ENCODE measurements at places on chromosomes 2 and 18.

DNA sequence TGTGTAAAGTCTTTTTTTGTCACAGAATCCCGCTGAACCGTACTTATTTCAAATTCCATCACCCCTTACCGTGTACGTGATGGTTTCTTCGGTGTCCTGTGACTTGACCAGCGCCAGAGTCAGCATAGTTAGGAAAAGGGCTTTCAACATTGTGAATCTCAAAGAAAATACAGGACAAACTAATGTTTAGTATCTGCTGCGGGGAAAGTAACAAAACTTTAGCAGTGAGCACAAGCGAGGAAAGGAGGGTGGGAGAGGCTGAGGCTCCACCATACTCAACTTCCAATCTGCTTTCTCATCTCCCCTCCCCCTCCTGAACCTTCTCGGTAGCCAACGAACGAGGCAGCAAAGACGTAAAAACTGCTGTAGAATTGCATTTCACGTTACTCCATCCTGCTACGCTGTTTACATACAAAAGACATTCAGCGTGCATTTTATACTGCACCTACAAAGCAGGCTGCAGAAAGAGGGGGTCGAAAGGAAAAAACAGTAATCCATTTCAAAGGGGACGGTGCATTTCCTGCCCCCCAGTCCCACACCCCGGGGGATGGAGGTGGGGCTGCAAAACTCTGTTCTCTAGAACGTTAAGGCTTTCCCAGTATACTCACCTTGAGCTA is 1.2 kb downstream of the EFEMP1 start:
- DNase-seq: no peak

DNA sequence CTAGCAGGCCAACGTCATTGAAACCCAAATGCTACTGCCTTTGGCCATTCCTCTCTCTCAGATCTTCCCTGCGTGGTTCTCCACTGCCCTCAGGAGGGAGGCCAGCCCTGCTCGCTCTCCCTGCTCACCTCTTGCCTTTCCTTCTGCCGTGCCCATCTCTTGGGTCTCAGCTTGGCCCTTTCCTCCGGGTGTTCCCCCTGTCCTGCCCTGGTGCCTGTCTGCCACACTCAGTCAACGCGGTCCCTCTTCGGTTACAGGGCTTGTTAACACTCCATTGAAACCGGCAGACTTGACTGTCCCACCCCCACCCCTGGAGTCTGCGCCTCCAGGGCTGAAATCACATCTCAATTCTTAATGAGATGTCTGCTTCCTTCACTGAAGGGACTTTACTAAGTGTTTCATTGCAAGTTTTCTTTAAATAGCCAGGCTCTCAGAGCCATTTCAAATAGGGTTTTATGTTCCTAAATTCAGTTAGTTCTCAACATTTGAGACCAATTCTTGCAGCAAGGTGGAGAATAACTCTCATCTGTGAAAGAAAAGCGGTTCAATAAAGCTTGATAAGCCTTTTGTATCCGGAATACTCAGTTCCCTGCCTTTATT is 237.6 kb downstream of the DYSF start:
- DNase-seq: no peak

GRCh38 chr2:137154946-137155345 is 389.6 kb downstream of the THSD7B start:
- DNase-seq: no peak

GRCh38 chr2:144493027-144493809 is 26.7 kb downstream of the ZEB2 start:
- DNase-seq: no peak

- no peak for DNase-seq
Measured at GRCh38 chr18:61887838-61888237, 5.0 kb downstream of the RNF152 start.

GRCh38 chr2:88281302-88282217 is 111.4 kb downstream of the THNSL2 start:
- no peak for DNase-seq

GRCh38 chr2:66434679-66435548 is at the start of gene MEIS1:
MEIS1 (plus strand) TSS chr2:66435125; CDS start chr2:66435857, 732 bp downstream.
- DNase-seq: peak; percentile 88

GRCh38 chr2:95074663-95075439 is 46.8 kb downstream of the MRPS5 start:
- no peak for DNase-seq

DNA sequence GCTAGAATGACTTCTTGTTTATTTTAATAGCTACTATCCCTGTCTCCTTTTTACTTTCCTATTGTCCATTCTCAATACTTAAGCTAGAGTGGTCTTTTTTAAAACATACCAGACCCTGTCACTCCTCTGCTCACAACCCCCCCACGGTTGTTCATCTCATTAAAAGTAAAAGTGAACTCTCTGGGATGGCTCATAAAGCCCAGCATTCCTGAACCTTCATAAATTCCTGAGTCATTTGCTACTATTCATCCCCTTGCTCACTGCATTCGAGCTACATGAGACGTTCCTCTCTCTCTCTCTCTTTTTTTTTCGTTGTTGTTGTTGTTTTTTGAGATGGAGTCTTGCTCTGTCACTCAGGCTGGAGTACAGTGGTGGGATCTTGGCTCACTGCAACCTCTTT is 148.7 kb upstream of the DSEL start:
- DNase-seq: no peak

DNA sequence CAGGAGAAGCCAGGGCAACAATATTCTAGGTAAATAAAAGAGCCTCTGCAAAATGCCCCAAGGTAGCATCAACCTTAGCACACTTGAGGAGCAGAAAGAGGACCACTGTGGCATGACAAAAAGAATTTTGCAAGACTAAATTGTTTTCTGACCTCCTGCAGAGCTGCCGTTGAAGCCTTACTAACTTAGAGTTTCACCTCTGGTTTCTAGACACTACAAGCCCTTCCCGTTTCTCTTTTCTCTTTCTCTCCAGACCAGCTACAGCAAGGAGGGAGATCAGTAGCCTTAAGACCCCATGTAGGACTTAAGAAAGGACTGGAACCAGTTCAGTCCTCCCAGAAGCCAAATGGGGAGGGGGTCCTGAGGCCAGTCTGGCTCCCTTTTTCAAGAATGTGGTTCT is 73.3 kb upstream of the SP3 start:
- no peak for DNase-seq

DNA sequence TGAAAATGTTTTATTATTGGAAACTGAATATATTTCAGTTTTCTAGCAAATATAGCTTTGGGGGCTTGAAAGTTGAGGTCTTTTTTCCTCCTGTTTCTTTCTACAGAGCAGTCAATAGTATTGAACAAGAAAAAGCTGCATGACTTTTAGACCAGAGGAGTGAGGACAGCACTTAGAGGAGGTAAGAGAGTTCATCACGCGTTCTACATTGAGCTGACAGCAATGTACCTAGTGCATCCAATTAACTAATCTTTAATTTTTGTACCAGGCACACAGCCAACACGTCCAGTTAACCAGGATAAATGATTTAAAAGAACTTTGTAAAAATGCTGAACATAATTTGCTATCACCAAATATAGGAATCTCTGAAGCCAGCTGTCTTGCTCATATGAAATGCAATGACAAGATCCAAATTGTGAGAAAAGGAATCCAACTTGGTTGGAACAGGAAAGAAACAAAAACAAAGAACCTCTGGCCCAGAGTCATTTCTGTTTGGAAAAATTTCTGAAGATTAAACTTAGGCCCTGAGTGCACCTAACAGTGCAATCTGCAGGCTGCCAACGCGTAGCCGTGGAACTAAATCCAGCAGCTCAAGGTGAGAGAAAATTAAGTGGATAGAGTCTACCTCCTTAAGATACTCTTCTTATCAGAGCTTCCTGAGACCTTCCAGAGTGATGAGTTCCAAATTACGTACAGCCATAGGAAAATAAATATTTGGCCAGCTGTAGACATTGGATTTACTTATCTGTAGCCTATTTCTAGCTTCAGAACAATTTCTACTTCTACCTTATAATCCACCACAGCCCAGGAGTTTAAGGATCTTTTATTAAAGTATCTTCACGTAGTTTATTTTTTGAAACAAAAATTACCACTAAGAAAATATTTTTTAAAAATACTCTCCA is 20.6 kb upstream of the SPTBN1 start:
- no peak for DNase-seq
